ENCODE measurements at places on chromosomes 7 and 10.

DNA sequence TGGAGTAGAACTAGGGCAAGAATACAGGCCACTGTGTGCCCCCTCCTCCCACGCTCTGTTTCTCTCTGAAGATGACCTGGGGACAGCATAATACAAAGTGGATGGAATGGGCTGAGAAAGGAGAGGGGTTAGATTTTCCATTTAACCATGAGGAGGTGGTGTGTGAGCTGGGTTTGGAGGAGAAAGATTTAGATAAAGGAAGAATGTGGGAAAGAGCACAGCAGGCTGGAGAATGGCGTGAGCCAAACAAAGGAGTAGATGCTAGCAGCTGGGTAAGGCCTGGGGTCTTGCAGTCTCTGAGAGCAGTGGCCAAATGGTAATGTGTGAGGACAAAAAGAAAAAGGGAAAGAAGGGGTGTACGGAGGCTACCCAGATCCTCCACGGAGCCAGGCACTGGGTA, 8.6 kb downstream of the PNLIPRP2 start:
- DNase-seq: no peak

GRCh38 chr10:74825371-74826141, 844 bp upstream of the KAT6B start:
- DNase-seq: no peak

DNA sequence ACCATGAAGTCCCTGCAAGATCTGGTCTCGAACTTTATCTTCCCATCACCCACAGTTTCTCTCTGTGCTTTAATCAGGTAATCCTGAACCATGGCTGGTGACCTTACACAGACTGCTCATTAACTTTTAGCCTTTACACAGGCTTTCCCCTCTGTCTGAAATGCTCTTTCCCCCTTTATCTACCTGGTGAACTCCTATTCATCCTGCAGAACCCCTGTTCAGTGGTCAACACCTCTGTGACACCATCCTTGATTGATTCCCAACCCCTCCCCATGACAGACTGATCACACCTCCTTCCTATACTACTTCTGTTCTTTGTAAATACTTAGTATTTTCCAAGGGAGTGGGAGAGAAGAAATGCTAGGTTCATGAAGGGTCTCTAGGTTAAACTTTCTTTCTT, 254.0 kb downstream of the RPS24 start:
- DNase-seq: no peak

- DNase-seq: no peak
Observed at GRCh38 chr10:132972986-132973902, 30.9 kb upstream of the CFAP46 start.

DNA sequence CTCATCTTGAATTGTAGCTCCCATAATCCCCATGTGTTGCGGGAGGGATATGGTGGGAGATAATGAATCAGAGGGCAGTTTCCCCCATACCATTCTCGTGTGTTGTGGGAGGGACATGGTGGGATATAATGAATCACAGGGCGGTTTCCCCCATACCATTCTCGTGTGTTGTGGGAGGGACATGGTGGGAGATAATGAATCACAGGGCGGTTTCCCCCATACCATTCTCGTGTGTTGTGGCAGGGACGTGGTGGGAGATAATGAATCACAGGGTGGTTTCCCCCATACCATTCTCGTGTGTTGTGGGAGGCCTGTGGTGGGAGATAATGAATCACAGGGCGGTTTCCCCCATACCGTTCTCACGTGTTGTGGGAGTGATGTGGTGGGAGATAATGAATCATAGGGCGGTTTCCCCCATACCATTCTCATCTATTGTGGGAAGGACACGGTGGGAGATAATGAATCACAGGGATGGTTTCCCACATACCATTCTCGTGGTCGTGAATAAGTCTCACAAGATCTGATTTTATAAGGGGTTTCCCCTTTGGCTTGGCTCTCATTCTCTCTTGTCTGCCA, 271.0 kb downstream of the MAD1L1 start:
- DNase-seq: peak; percentile 39

DNA sequence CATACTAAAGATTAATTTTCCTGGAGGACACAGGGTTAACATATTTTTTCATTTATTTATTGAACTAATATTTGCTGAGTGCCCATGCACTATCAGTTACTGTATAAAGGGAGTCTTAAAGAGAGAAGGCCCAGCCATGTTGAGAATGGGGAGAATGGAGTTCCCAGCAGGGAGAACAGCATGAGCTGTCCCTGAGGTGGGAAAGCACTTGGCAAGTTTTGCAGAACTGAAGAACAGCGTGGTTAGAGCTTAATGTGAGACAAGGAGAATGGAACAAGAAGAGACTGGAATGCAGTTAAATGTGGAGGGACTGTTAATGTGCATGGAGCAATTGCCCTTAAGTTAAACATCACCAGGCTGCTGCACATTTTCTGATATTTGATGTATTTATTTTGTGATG, 435.4 kb downstream of the SUGCT start:
- DNase-seq: no peak

GRCh38 chr10:126844406-126844805, 60.8 kb upstream of the DOCK1 start:
- no peak for DNase-seq

DNA sequence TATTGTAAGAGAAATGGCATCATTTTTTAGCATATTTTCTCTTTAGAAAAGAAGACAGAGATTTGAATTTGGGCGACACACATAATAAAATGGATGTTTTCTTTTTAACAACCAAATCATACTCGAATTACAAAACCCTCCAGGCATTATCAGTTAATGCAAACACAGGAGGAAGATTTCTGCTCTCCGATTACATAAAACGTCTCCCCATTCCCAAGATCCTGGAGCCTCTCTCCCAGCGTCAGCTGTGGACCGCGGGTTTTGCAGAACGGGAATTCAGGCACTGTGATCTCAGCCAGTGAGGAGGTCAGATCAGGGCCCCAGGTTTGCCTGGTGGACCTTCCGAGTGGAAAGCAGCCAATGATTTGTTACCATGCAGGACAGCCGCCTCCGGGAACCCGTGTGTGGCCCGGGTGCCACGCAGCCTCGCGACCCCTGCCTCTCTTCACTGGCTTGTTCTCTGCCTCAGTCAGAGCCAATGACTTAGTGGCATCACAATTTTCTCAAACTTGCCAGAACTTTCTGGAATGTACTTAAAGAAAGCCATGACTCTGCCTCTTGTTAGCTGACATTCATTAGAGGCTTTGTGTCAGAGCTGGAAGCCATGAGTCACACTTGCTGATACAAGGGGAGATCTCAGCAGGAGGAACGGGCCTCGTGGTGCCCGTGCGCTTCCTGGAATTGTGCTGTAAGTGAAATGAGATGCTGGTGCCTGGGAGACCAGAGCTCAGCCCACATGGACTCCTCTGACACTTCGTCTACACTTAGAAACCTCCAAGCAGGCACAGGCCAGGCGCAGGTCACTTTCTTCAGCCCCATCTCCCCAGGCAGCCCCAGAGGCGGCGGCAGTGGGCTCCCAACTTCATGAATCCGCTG, 246.1 kb downstream of the KLF6 start:
- peak; percentile 84 for DNase-seq

GRCh38 chr7:107023522-107024151, 20.9 kb upstream of the PRKAR2B start:
- DNase-seq: no peak

- DNase-seq: no peak
Observed at GRCh38 chr10:52659085-52659484, 113.5 kb downstream of the MBL2 start.

- no peak for DNase-seq
Observed at GRCh38 chr7:98870121-98870651, 372 bp upstream of the TMEM130 start.

DNA sequence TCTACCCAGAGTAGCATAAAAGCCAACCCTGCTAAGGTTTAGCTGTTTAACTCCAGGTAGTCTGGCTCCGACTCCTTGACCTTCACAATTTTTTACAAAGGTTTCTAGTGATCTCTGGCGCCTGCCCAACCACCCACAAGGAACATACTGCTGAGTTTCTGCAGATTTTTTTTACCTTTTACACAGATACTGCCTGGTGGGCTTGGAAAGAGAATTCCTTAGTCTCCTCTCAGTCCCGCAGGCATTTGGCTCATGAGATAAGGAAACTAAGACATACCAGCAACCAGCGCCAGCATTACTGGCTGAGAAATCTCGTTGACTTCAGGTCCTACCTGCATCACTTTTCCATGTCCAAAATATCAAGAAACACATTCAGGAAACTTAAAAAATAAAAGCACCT, 51.1 kb upstream of the LYZL1 start:
- DNase-seq: no peak

- no peak for DNase-seq
Observed at GRCh38 chr7:139714163-139714901, 63.5 kb downstream of the HIPK2 start.

- no peak for DNase-seq
Observed at GRCh38 chr10:112360308-112361270, 13.3 kb upstream of the ACSL5 start.

GRCh38 chr10:125160856-125161706, 718 bp upstream of the CTBP2 start:
- peak; percentile 70 for DNase-seq

DNA sequence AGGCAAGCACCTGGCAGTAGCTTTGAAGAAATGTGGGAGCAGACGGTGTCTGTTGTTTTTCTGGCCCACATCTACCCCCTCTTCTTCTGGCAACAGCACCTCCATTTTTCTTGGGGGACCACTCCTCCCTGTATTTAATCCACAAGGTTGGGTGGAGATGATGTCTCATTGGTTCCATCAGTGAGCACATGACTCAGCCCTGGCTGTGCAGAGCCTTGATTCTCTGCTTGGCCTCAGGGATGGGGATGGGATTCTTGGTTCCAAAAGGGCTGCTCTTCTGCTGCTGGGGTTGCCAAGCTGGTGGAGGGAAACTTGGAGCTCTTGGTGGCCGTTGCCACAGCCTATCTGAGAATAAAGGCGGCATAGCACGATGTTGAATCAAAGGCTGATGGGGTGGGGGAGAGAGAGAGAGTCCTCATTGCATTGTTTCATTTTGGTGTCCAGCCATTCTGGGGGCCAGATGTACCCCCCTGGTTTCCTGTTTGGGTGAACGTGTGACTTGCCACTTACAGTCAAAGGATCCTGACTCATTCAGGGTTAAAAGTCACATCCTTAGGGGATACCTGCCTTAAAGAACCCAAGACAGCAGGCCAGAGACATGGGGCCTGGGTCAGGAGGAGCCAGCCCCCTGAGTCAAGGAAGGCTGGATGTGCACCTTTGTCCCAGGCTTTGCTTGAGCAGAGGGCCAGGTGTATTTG, 25.9 kb downstream of the GRK5 start:
- DNase-seq: no peak

DNA sequence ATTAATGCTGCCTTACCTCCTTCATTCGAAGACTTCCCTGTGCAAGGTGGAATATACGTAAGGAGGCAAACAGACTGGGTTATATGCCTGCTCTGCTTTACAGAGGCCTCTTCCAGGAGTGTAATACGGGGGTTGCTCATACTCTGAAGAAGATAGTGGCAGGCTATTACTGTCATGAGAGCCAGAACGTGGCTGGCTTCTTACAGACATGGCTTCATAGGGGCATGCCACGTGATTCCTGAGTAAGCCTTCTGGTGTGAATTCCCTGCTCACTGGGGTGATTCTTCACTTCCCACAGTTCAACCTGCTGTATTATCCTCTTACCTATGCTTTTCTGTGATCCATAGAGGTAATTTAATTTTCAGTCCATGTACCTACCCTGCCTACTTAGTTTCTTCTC, 141.8 kb downstream of the ST7 start:
- DNase-seq: no peak

GRCh38 chr7:116977172-116977571, 23.9 kb downstream of the ST7 start:
- peak; percentile 11 for DNase-seq

GRCh38 chr7:112970771-112971170, 115.9 kb downstream of the GPR85 start:
- DNase-seq: no peak

DNA sequence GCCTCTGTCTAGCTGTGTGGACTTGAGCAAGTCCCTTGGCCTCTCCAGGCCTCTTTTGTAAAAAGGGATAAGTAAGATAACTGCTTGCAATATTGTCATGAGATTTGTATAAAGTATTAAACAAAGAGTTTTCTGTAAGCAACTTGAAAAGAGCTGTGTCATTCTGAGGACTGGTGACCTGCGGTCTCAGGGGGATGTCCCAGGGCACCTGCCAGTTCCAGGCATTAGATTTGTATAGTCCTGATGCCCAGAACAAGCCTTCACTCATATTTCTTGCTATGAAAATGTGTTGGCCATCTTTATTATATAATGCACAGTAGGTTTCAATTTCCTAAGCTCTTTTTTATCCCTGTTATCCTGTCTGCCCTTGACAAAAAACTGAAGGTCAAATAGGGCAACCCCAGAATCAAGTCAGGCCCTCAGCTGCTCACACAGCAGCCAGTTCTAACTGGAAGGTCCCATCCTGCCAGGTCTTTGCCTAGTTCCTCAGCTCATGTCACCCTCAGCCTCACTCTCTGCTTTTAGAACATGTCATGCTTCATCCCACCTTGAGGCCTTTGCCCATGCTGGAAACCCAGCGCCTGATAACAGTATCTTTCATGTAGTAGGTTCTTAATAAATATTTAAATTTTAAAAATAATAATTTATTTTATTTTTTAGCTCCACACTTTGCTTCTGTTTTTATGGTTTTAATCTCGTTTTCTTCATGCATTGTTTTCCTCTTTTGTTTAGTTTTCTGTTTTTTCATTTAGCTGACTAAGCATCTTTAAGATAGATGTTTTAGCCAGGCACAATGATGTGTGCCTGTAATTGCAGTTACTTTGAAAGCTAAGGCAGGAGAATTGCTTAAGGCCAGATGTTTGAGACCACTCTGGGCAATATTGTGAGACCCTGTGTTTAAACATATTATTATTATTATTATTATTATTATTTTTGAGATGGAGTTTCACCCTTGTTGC, 87.5 kb upstream of the ZNF92 start:
- DNase-seq: no peak

DNA sequence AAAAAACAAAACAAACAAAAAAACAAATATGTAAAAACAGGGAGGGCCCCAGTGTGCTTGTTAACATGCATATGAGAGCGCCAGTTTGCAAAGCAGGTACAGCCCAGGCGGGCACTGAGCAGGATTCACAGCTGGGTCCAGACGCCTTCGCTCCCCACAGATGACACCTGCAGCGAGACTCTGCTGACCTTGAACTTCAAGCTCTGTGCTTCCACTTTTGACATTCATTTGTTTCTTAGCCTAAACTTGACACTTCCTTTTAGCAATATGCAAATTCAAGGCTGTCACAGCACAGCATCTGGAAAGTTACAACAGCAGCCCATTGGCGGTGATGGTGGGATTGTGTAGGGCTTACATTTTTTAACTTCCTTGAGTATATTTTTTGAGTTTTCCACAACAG, 88.8 kb upstream of the TNS3 start:
- no peak for DNase-seq
